ENCODE measurements at places on chromosomes 1 and 21.

GRCh38 chr1:109151146-109151990, 37.5 kb downstream of the ELAPOR1 start:
- peak; percentile 72 for DNase-seq

DNA sequence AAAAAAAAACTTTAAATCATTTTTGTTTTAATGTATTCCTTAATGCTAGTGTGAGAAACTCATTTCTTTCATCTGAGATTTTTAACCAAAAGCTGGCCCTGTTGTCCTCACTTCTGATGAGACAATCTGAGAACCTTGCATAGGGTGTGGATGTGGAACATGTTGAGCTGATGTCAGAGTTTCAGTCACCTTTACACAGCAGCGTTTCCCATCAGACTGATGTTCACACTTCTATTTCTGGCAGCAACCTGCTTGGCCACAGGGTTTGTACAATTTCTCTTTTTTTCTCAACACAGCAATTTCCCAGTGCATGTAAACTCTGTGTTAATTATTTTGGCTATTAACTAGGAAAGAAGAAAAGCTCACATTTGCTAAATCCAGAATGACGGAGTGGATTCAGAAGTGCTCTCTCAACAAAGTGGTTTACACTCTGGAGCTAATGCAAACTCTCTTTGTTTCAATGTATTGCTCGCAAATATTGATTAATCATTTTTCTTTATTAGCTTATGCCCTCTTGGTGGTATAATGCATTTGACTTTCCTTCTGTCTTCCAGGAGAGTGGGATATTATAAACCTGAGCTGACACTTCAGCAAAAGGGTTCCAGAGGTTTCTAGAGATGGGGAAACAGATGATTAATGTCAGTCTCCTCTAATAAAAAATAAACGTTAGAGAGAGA, 70.5 kb upstream of the HSPA13 start:
- DNase-seq, result no peak

DNA sequence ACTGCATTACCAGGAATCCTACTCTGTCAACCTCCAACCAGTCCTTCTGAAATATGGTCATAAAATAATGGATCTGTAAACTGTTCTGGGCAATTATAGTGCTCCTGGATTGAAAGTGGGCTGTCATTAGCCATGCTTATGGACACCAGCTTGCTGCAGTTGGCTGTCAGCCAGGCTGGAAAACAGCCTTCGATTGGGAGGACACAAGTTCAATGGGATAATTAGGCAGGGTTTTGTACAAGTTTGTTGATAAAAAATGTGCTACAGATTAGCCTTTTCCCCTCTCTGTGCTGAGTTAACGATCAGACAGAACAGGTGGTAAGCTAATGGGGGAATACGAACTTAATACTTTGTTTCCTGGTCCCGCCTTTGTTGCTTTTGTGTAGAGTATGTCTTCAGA, 413.9 kb downstream of the DUSP10 start:
- peak; percentile 98 for DNase-seq

DNA sequence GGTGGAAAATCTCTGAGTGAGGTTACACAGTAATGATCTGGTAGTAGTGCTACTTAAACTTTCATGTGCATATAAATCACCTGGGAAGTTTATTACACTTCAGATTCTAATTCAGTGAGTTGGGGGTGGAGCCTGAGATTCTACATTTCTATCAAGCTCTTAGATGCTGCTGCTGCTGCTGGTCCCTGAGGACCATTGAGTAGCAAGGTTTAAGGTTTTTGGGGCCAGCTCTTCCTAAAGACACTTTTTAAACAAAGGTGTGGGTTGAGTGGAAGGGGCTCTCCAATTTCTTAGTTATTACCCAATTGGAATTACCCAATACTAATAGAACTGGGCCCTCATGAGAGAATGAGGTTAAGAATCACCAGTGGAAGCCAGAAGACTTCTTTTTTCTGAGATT, 29.5 kb downstream of the KCNA3 start:
- no peak for DNase-seq

DNA sequence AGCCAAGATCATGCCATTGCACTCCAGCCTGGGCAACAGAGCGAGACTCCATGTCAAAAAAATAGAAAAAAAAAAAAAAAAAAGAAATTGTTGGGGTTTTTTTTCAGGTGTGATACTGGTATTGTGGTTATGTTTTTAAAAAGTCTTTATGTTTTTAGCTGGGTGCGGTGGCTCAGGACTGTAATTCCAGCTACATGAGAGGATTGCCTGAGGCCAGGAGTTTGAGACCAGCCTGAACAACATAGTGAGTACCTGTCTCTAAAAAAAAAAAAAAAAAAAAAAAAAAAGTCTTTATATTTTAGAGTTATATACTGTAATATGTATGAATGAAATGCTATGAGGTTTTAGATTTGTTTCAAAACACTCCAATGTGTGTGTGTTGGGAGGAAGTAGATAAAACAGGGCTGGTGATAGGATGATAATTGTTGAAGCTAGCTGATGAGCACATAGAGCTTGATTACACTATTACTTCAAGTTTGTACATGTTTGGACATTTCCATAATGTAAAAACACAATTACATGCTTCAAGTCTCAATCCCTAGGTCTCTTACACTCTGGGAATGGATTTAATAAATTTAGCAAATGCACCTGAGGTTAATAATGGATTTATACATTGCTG, 30.2 kb upstream of the ATP5PO start:
- no peak for DNase-seq

GRCh38 chr1:28981210-28981609, 66.8 kb downstream of the EPB41 start:
- DNase-seq, result no peak

- no peak for DNase-seq
These were observed 499.1 kb upstream of the RUNX1 start for GRCh38 chr21:35547946-35548774.

- DNase-seq, result no peak
These were observed 73.6 kb downstream of the CRB1 start for GRCh38 chr1:197341626-197342025.

GRCh38 chr1:212012034-212012740, 23.2 kb downstream of the INTS7 start:
- peak; percentile 68 for DNase-seq

DNA sequence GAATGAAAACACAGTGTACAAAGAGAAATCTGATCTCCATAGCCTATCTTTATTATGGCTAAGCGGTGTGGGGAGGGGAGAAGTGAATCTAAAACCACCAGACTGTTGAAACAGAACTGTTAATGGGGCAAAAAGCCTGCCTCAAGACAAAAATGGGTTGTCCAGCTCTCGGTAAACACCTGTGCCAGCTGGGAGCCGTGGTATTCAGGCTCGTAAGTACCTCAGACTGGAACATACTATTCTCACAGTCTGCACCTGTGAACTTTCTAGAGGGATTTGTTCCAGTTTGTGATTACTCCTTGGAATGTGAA, 42.7 kb upstream of the ATP1A1 start:
- DNase-seq, result peak; percentile 88

DNA sequence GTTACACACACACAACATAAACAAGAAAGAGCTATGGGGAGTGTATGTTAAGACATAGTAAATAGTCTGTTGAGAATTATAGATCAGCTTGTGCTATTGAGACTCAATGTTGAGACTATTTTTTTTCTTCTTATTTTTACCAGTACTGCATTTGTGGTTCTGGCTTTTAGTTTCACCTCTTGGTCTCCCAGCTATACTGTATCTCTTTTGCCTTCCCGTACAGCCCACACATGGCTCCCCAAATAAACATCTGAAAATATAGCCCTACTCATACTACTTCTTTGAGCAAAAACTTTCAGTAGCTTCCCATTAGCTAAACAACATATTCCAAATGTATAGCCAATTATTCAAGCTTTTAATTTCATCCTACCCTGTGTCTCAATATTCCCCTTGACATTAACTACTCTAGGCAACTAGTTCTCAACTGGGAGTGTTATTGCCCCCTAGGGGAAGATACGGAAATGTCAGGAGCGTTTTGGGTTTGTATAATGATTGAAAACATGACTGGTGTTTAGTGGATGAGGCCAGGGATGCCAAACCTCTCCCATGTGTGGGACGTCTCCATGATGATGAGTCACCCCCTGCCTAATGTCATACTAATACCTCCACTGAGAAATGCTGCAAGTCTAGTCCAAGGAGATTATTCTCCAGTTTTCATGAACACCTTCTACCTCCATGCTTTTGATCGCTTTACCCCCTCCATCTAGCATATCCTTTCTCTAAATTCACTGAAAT, 6.8 kb downstream of the RPE65 start:
- no peak for DNase-seq

GRCh38 chr1:53783056-53783455, 44.1 kb upstream of the GLIS1 start:
- no peak for DNase-seq

DNA sequence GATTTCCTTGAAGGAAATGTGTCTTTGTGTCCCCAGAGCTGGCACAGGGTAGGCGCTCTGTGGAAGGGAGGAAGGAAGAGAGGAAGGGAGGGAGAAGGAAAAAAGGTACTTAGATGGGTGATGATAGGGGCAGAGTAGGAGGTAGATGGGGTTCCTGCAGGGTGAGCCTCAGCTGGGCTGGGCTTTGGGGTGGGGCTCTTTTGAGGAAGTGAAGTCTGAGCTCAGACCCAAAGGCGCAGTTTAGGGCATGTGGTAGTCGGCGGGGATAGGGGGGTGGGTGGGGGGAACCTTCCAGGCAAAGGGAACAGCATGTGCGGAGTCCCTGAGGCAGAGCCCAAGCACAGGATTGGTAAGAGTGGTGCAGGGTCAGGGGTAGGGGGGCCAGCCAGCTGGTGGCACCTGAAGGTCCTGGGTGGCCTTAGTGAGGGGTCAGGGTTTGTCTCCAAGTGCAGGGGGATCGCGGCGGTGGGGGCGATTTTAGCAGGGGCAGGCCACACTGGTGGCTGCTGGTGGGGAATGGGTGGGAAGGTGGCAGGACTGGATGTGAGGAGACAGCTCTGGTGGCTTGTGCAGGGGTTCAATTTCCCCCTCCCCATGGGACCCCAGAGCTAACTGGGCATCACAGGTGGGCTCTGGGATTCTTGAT, 8.4 kb upstream of the HTR6 start:
- no peak for DNase-seq

GRCh38 chr1:17119076-17119772, at the start of gene PADI2:
PADI2 (minus strand) TSS chr1:17119451; CDS start chr1:17119371, 80 bp downstream.
- DNase-seq, result peak; percentile 84
